ENCODE measurements at places on chromosomes 13 and 19.

DNA sequence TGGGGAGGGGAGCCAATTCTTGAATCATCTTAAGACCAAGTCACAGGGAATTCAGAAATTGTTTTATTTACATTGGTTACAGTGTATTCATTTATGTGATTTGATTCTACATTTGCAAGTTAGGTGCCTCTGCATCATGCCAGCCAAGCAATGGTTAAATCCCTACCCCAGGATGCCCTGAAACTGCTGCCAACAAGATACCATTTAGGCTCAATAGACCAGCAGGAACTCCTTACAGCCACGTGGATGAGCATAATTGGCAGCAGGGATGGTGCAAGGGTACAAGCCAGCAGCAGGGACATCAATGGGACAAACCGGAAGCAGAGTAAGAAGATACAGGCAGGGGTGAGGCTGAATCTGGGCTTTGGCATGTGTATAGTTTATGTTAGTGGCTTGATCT, 72.4 kb upstream of the NBEA start:
- no peak for DNase-seq

GRCh38 chr19:16268676-16269319, 55.8 kb upstream of the KLF2 start:
- DNase-seq = no peak

DNA sequence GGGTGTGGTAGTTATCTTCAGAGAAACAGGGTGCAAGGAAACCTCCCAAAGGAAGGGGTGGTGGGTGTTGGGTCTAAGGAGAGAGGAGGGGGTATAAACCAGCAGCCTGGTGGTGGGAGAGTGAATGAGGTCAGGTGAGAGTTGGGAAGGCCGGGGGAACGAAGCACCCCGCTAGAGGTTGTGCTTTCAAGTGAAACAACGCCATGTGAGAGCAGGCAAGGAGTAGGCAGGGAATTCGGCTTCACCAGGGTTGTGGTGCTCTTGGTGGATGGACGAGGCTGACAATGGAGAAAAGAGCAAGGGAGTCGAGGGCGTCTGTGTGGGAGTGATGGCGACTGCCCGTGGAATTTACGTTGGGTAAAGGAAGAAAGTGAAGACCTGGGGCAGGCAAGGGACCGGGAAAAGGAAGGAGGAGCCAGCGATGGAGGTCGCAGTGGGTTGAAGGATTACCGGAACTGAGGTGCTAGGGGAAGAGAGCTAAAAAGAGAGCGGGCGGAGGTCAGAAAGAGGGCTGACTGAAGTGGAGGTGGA, 2.1 kb upstream of the MLNR start:
- no peak for DNase-seq

- DNase-seq = no peak
These were observed 94.7 kb downstream of the MIPEP start for GRCh38 chr13:23794267-23795161.
